NCI-H1436 (cell line): ENCODE measurements at places on chromosomes 16 and 17.

GRCh38 chr17:49610883-49611584 lies 35.4 kb downstream of the NXPH3 start:
- DNase-seq: no peak

GRCh38 chr16:70476272-70477020 lies 22.1 kb downstream of the FCSK start:
- DNase-seq: no peak

- DNase-seq: no peak
Measured at GRCh38 chr16:88862968-88863367, 3.5 kb downstream of the PABPN1L start.

DNA sequence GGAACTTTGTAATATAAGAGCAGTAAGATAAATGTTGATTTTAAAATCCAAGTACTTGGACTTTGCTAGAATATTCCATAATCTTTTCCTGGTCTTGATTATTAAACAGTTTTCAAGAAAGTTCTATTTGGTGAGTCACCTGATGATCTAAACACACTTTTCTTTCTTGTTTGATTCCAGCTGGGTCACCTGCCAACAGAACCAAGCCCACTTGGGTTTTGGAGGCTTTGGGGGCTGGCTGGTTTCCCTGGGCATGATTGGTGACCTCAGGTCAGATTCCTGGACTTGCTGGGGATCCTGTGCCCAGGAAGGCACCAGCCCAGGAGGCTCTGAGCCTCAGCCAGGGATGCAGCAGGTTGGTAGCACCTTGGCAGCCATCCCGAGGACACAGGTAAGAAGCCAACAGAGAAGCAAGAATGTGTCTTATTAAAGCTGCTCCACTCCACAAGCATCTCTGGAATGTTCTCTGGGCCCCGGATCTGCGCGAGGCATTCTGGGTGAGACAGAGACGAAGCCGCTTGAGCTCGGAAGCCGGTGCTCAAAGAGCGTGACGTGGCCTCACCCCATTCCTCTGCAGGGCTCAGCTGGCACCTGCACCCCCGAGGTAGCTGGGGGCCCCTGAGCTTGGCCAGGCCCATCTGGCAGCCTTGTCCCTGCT lies 3.1 kb upstream of the TEX19 start:
- no peak for DNase-seq

- no peak for DNase-seq
Measured at GRCh38 chr16:85923153-85924021, 24.4 kb downstream of the IRF8 start.

- no peak for DNase-seq
Measured at GRCh38 chr17:27542841-27543463, 86.7 kb downstream of the KSR1 start.

DNA sequence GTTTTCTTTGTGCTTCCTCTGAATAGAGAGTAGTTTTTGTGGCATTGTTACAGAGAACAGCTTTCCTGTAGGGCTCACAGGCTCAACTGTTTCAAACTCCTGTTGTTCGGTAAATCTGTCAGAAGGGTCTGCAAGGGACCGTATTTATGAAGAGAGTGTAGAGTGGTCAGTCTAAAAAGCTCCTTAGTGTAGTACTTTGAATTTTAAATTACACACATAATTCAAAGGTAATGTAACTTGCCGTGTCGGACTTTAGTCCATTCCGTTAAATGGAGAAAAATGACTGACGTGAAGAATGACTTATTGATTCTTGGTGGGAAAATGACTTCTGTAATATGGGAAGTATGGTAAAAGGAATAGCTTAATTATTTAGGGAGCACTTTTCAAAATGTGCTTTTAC lies 190.9 kb downstream of the WWOX start:
- DNase-seq: no peak

DNA sequence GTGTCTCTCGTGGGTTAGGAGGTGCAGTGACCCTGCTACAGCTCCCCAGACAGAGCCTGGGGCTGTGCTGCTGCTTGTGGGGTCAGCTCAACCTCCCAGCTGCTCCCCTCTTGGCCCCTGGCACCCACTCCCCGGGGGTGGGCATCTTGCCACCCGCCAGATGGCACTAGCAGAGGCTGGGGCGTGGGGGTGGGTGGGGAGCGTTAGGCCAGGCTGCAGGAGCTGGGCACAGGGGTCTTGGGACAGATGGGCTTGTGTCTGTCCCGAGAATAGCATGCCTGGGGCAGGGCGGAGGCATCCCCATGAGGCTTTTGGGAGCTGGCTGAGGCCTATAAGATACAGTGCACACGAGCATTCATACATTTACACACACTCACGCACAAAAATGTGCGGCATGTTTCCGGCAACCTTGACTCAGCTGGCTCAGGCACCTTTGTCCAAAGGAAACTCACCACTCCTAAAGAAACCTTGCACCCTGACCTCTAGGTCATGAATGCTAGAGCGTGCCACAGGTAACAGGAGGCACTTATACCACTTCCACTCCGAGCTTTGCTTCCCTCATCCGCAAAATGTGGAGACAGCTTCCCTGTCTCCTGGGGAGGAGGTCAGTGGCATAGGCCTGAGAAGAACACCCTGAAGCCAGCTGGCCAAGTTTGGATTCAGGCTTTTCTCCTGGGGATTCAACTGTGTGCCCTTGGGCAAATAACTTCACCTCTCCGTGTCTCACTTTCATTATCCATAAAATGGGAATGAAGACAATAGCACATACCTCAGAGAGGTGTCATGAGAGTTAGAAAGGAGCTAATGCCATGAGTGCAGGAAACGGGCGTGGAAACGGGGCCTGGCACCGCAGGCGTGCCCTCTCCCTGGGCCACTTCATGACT lies 78.9 kb upstream of the LHX1 start:
- no peak for DNase-seq

DNA sequence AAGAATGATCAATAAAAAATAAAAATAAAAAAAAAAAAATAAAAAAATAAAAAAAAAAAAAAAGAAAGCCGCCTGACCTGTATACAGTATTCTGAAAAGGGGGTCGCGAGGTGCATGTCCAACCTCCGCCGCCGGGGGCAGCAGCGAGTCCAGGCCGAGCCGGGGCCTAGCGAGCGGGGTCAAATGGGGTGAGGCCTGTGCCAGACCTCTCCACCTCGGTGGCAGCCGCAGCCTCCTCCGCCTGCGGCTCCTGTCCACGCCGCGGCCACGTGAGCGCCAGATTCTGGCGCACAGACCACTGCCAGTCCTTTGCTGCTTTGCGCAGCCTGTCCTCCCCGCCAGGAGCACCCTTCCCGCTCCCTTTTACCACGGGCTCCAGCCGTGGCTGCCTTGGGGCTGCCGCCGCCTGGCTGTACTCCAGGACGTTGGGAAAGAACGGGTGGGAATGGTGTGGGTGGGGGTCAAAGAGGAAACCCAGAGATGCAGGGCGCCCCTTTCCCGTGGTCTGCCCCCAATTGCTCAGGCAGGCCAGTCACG lies 2.4 kb upstream of the BCKDK start:
- no peak for DNase-seq

GRCh38 chr17:19727501-19728078 lies 11.2 kb upstream of the SLC47A2 start:
- no peak for DNase-seq

DNA sequence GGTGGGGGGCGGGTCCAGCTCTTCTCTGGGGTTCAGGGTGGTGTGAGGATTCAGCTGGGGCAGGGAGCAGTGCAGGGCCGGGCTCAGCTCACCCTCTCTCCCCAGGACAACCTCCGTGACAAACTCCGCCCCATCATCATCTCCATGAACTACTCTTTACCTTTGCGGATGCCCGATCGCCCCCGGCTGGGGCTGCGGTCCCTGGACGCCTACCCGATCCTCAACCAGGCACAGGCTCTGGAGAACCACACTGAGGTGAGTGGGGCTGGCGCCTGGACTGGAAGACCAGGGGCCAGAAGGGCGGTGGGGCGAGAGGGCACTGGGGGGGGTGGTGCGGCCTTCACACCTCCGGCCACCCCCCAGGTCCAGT lies 18.9 kb upstream of the PDK2 start:
- no peak for DNase-seq

DNA sequence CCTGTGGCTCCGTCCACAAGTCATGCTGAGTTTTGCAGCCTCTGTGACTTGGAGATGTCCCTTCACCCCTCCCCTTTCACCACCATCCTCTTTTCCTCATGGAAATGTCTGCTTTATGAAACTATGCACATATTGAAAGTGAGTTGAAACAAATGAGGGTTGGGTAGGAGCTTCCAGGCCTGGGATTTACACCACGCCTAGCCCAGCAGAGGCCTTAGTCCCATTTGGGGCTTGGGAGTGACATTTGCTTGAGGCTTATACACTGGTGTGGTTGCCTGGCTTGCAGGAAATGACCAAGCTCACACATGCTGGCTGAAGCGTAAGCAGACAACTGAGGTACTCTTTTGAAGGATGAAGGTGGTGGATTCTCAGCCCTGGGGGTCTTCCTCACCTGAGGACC lies 10.5 kb upstream of the SPNS1 start:
- DNase-seq: no peak

GRCh38 chr17:12592941-12593340 lies 72.7 kb upstream of the MYOCD start:
- peak; percentile 16 for DNase-seq

GRCh38 chr17:30161601-30162000 lies 45.0 kb downstream of the NSRP1 start:
- DNase-seq: no peak

DNA sequence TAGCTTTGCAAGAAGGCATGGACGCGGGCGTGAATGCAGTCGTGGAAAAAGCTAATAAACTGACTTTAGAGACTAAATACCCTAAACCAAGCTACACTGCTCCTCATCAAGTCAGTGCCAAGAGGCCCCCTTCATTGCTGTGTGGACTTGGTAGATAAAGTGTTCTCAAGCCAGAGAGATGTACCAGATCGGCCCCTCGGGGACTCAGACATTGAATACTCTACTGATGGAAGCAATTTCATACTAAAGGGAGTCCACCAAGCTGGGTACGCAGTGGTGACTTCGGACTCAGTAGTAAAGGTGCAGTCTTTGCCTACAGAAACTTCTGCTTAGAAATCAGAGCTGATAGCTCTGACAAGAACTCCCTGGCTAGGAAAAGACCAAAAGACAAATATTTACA lies 8.8 kb downstream of the POLR3K start:
- no peak for DNase-seq

DNA sequence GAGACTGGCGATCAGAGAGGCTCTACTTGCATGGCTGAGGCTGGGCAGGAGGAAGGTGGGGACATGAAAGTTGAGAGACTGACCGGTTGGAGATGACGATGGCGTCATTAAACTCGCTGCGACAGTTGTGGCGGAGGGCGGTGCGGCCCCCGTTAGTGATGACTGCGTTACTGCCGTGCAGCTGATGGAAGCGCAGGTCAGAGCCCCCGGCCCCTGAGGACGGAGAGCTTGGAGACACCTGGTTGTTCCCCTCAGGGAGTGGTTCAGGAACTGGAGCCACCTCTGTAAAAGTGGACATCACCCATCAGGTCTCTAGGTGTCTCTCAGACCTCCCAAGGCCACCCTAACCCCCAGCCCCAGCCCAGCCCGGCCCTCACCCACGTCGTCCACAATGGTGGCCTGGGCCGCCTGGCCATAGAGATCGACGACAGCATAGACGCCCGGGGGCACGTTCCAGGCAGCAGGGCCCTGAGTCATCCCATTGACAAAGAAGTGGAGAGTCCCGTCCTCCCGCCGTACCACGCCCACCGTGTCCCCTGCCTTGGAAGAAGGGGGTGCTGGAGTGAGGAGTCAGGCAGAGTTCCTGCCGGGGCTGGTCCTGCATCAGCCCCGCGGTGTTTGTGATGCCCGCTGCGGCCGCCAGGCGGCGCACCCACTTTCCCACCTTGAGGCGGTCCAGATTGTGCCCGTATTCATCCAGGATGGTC lies 5.3 kb downstream of the NEURL4 start:
- DNase-seq: no peak

GRCh38 chr17:68580236-68580770 lies 20.9 kb downstream of the FAM20A start:
- no peak for DNase-seq

DNA sequence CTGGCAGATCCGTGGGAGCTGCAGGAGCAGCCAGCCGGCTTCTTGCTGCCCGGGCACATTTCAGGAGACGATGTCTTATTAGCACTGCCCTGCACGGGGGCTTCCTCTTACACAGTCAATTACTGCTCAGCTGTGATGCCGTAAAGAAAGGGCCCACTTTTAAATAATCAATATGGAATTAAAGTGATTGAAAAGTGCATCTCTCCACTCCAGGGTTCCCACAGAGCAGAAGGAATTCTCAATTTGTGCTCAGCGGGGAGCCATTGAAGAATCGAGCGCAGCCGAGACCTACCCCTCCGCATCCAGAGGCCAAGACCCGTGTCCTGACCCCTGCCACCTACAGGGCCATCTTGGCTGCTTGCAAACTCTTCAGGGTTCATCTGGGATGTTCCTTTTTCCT lies 399.4 kb upstream of the C16orf82 start:
- DNase-seq: no peak

- DNase-seq: no peak
Measured at GRCh38 chr16:24978370-24978914, 36.7 kb downstream of the ARHGAP17 start.

DNA sequence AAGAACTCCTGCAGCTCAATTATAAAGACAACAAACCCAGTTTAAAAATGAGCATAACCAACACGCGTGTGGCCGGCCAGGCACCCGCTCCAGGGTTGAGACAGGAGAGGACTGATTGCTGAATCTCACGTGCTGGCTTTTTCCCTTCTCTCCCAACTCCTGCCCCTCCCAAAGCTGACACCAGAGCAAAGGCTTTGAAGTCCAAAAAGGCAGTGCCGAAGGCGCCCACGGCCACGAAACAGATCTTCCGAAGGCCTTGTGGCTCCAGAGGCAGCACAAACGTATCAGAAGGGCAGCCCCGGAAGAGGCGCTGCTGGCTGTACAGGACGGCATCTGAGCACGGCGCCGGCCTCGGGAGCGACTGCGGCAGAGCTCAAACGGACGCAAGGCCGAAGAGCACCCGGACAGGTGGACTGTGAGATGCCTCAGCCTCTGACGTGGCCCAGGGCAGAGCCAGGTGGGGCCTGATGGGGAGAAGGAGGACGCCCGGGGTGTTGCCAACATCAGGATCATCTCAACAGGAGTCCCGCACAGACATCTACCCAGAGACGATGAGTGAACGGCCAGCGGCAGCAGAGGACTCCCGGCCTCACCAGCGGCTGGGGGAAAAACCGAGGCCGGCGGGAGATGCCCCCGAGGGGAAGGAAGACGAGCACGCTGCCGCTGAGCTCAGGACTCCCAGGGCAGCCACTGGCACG lies 10.5 kb downstream of the CLCN7 start:
- no peak for DNase-seq

DNA sequence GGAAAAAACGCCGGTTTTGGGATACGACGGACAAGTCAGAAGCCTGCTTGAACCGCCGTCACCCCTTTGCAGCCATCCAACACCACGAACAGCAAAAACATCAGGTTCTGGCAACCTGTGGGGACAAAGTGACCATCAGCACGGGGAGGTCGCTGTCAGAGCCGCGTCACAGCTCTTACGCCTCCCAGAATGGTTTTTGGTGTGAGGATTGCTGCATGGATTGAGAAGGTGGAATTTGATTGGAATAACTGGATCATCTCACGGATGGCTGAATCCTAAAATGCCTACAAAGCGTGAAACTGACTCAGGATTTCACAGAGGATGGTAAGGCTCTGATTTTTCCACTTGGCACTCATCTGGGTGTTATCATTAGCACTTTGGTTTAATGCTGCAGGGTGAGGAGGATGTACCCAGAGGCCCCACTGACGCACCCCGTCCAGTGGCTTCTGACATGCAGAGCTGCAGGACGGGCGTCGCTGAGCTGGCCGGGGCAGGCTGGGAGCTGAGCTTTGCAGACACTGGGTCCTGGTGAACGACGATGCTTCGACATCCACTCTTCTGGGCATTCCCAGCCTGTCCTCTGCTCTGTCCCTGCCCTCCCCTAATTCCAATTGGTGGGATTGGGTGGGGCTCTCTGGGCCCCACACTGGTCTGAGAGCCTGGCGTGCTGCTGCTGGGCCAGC lies 73.4 kb upstream of the CREBBP start:
- no peak for DNase-seq
